ENCODE measurements at places on chromosomes 7 and 10.
A peak's percentile ranks its signal among the peaks of the same experiment; 100 is the strongest.

GRCh38 chr7:69564454-69565417 lies 33.5 kb upstream of the AUTS2 start:
- no peak for DNase-seq

- no peak for DNase-seq
These were observed 4.4 kb upstream of the BICC1 start for GRCh38 chr10:58508316-58508715.

- DNase-seq, result no peak
These were observed 12.0 kb upstream of the BLNK start for GRCh38 chr10:96283351-96283750.

DNA sequence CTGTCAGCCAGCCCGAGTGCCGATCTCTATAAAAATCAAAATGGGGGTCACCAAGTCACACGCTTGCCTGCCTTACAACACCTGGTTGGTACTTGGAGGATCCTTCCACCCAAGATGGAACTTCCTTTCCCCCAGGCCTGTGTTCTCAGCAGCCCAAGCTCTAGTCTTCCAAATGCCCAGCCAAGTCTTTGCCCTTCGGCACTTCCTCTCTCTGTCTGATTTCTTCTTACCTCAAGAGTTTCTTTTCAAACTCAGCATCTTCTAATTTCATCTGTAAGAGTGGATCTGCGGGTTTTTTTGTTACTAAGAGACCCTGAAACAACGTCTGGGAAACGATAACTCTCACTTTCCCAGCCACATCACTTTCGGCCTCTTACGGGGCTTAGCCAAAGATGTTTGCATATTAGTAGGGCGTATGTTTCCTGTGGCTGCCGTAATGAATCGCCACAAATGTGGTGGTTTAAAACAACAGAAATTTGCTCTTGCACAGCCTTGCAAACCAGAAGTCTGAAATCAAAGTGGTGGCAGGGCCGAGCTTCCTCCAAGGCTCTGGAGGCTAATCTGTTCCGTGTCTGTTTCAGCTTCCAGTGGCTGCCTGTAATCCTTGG lies 219.9 kb downstream of the TCF7L2 start:
- DNase-seq, result peak; percentile 17

DNA sequence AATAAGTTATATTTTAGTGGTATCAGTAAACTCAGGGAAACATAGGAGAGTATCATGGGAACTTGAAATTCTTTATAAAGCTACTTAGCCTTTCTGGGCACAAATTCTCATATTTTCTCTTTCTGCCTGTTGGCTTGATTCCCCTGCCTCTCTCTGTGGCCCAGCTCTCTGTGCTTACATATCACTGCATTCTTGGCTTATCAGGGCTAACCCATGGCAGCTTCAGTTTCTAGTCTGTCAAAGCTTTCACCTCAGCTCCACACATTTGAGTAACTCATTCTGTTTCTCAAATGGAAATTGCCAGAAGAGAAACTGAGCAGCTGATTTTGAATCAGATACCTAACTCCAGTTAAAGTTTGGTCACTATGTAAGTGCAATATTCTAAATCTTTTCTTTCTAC lies 713.1 kb downstream of the DNAJB9 start:
- DNase-seq, result no peak

GRCh38 chr7:155676052-155676451 lies 31.6 kb downstream of the RBM33 start:
- DNase-seq, result no peak

DNA sequence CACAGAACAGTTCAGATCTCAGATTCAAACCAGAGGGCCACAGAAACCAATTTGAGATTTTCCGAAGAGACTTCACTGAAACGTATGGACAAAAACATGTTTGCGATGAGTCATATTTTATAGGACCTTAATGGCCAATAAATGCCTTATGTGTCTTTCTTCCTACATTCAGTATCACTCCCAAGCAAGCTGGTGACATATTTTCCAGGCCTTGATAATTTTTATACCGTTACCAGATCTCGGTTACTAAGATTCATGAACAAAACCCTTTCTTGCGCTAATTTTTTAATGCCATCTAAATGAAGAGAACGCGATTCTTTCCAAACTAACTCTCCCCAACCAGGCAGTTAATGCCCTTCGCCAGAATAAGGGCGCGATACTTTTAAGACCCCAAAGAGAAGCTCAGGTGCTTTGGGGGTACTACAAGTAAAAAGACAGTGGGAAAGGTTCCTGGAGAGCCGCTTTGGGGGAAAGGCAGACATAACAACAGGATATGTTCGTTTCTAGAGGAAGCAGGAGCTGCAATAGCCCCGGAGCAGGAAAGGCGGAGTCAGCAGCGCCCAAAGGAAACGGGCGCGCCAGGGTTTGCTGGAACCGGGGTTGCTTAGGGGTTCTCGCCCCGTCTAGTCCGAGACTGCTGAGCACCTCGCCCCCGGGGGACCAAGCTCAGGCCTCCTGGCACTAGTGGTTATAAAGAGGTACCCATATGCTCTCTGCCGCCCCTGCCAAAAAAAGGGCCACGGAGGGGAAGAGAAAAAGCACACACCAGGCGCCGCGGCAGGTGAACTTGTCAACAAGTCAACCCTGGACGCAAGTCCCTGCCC lies 884 bp downstream of the ICA1 start:
- no peak for DNase-seq

- no peak for DNase-seq
These were observed 198.7 kb downstream of the CXCL12 start for GRCh38 chr10:44186150-44186549.

- DNase-seq, result no peak
These were observed 201.4 kb downstream of the FZD1 start for GRCh38 chr7:91465595-91466061.

- DNase-seq, result no peak
These were observed 139.7 kb upstream of the PCBD1 start for GRCh38 chr10:71028066-71028465.

GRCh38 chr7:42235741-42236161 lies 1.3 kb downstream of the GLI3 start:
- no peak for DNase-seq

- no peak for DNase-seq
These were observed 62.0 kb downstream of the EPDR1 start for GRCh38 chr7:37982423-37982822.

- DNase-seq, result no peak
These were observed 118.8 kb downstream of the DIP2C start for GRCh38 chr10:570628-571163.

GRCh38 chr10:30048768-30049517 lies 10.4 kb downstream of the JCAD start:
- DNase-seq, result no peak

DNA sequence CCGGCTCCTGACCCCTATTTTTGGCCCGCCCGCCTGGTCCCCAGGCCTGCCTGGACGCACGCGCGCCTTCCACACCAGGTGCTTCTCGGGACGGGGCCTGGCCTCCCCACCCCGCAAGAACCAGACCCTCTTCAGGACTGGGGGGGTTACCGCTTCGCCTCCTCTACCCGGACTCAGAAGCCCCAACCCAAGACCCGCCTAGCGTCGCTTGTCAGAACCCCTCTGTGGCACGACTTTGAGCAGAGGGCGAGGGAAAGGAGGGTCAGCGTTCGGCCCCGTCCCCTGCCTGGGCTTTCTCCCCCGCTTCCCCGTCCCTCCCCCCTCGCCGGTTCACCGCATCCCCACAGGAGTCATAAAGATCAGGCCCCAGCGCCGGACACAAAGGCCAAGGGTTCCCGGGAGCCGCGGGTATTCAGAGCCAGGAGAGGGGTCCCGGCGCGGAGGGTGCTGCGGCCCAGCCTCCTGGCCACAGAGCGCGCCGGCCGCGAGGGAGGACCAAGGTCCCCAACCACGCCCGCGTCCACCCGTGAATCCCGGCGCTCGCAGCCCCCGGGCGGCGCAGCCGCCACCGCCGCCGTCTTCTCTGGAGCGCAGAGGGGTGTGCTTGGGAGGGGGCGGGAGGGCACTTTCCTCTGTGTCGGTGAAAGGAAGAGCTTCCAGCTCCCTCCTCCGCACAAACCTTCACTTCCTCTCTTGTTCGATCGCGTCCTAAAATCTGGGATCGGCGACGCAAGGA lies 351.9 kb downstream of the DNAJB6 start:
- DNase-seq, result no peak

GRCh38 chr7:99083733-99084132 lies 60.2 kb downstream of the SMURF1 start:
- no peak for DNase-seq

GRCh38 chr10:112848228-112848627 lies 101.8 kb upstream of the TCF7L2 start:
- no peak for DNase-seq

DNA sequence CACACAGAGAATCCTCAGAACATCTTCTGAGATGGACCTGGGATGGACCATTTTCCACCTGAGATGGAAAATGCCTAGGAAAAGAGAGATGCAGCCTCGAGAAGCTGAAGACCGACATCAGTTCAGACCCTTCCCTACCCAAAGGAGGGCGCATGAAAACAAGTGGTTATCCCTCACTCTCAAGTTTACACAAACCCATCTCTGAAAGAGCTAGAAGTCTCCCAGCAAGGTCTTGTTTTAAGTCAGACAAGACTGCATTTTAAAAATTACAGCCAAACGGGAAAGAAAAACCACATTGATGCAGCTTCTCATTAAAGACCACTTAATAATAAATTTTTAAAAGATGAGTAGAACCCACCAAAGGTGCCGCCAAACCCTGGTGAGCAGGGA lies 1.3 kb downstream of the RAPGEF5 start:
- DNase-seq, result no peak

- DNase-seq, result no peak
These were observed 543.8 kb downstream of the PTPRN2 start for GRCh38 chr7:158043551-158044481.

DNA sequence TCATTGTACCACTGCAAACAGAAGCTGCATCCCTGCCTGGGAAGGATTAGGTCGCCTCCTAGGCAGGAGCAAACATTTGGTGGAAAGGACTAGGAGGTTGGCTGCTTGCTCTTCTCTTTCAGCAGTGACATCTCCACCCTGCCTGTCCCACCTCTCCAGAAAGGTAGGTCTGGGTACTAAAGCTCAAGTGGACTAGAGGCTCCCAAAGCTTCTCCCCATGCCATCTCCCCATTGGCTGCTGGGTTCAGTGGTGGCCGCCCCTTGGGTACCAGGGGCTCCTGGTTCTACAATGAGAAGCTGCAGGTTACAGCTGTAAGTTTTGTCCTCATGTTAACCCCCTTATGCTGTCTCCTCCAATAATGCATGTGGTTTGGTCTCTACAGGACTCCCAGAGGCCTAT lies 180.7 kb upstream of the MKI67 start:
- no peak for DNase-seq

DNA sequence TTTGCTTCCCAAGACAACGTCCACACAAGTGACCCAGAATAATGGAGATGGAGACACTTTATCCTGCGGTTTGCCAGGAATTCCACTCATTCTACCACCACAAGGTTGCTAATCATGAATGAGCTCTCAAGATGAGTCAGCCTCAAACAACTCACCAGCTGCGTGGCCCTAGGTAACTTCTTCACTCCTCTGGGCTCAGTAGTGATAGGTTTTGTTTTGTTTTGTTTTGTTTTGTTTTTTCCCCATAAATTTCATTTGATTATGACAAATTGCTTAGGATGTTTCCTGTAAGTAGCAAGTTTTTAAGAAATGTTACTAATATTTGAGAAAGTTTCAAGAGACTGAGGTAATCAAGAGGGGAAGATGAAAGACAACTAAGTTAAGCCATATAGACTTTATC lies 286.8 kb downstream of the PARD3 start:
- no peak for DNase-seq

DNA sequence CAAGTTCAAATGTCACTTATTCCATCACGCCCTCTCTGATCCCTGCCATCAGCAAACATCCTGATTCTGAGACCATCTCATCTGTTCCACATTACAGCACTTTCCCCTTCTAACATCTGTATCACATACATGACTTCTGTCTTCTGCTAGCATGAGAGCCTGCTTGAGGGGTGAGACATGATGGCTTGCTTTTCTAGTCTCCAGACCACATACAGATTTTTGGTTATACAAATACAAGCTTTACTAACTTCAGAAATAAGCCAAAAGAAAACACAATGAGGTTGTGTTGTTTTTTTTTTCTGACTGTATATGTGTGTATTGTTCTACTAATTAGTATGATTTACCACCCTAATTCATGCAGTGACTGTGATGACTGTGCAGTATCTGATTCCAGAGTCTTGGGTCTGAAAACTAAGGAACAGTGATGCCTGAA lies 34.3 kb downstream of the NAPEPLD start:
- no peak for DNase-seq

GRCh38 chr7:151777908-151778670 lies 98.8 kb downstream of the PRKAG2 start:
- DNase-seq, result no peak

GRCh38 chr10:92799568-92799967 lies 48.8 kb upstream of the EXOC6 start:
- no peak for DNase-seq

GRCh38 chr10:43233601-43234430 lies 33.0 kb downstream of the RASGEF1A start:
- DNase-seq, result peak; percentile 1

DNA sequence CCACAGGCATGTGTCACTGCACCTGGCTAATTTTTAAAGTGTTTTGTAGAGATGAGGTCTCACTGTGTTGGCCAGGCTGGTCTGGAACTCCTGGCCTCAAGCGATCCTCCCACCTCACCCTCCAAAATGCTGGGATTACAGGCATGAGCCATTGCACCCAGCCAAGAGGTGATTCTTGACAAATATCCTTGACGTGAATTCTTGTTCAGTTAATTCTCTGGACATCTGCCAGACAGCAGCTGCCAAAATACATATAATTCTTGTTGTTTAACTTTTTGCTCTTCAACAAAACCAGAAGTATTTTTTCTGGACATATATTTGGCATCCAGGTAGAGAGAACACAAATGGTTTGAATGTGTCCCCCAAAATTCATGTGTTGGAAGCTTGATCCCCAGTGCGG lies 3.2 kb downstream of the ACADSB start:
- no peak for DNase-seq

DNA sequence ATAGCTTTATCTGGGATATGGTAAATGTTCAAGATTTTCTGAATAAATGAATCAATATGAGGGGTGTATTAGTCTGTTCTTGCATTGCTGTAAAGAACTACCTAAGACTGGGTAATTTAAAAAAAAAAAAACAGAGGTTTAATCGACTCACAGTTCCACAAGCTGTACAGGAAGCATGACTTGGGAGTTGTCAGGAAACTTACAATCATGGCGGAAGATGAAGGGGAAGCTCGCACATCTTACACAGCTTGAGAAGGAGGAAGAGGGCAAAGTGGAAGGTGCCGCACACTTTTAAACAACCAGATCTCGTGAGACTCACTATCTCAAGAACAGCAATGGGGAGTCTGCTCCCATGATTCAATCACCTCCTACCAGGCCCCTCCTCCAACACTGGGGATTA lies 32.5 kb upstream of the OTUD1 start:
- peak; percentile 6 for DNase-seq

DNA sequence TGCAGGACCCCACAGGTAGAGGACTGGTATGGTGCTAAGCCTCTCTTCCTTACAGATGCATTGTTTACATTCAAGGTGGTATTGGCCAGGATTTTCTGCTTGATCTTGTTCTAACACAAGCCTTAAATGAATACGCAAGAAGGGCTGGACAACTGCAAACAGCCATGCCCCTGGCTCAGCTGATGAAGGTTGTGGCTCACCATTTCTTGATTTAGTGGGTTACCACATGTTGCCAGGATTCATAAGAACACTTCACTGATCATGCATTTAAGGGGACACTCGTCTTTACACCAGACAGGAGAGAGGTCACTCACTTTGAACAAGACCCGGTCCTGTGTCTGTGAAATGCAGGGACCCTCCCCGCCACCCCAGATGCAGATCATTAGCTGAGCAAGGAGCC lies 82.2 kb downstream of the CHN2 start:
- DNase-seq, result no peak

GRCh38 chr7:55549457-55549856 lies 22.8 kb downstream of the VOPP1 start:
- DNase-seq, result no peak

- no peak for DNase-seq
These were observed 3.7 kb downstream of the ZNF775 start for GRCh38 chr7:150382844-150383225.

Data from CD4-positive, alpha-beta T cell treated with Interferon alpha-2 for 1 hour (primary cell).